ENCODE measurements at places on chromosomes 6 and 20.

DNA sequence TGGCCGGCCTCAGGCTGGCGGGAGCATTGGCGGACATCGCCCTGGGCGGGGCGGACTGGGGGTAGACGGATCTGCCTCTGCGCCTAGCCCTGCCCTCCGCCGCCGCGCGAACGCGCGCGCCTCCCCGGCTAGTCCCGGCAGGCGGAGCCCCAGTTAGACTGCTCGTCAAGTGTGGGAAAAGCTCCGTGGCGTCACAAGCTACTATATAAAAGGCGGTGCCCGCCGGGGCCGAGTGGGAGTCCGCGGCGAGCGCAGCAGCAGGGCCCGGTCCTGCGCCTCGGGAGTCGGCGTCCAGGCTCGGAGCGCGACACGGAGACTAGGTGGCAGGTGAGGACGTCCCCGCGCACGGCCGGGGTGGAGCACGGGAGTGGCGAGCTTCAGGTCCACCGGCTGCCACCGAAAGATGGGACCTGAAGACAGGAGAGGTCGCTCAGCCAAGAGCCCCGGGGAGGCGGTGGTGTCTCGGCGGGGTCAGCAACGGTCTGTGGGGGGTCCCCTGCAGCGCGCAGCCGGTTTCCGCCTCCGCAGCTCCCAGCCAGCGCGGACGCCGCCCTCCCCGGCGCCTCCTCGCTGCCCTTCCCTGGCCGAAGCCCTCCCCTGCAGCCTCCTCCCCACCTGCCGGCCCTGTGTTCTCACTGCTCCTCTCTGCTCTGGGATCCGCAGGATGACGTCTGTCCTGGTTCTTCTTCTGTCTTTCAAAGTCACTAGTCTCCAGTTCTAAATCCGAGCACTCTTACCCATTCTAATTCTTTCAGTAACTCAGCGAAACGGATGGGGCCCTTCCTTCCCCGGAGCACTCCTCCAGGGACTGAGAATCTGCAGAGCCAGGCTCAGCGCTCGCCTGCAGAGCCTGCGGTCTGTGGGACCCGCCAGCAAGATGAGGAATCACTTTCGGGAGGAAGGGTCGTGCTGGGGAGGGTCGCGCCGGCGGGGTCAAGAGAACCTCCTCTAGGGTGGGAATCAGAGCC, 4.3 kb upstream of the RIPK1 start:
- peak; percentile 83 for DNase-seq

DNA sequence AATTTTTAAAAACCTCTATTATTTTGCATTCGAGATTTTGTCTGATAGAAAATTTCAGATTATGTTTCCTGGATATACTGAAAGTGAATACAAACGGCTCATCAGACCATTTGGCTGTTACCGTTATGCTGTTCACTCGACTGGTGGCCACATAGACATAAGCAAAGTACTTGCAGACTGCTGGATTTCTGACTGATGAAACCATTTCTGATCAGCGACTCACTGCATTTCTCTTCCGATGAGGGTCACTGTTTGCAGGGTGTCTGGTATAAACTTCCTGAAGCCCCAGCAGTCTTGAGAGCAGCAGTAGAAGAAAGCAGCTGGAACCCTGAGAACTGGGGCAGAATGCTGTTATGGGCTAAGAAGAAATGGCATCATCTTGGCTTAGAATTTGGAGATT, 17.7 kb downstream of the SNX9 start:
- DNase-seq: no peak

DNA sequence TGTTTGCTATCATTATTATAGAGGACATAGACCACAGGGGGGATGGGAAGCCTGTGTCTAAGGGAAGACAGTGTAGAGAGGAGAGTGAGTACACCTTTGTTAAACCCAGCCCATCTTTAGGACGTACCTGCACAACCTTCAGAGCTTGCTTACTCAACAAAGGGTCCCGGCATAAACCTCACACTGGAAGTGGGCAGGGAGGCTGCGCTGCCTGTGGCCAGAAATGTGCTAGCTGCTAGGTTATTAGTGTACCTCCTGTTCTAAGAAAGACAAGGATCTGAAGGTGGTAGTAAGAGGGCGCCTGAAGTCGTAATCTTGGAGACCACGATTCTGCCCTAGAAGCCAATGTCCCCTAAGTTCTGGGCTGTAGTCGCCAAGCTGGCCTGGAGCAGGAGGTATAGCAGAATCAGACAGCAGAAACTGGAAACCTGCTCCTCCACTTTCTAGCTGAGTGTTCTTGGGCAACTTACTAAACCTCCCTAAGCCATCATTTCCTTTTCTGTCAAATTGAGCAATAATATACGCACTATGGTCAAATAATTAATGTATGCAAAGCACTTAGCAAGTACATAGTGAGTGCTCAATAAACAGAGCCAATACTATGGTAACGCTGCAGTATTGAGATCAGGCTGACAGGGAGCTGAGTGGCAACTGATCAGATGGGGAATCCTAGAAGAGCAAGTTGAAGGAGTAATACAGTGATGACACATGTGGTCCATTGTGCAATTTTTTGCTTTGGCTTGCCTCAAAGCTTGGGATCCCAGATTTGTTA, 16.8 kb upstream of the AKIRIN2 start:
- DNase-seq: no peak

GRCh38 chr20:62059920-62060630, 5.6 kb downstream of the TAF4 start:
- no peak for DNase-seq

GRCh38 chr6:35634316-35634715, 54.4 kb downstream of the FKBP5 start:
- no peak for DNase-seq

DNA sequence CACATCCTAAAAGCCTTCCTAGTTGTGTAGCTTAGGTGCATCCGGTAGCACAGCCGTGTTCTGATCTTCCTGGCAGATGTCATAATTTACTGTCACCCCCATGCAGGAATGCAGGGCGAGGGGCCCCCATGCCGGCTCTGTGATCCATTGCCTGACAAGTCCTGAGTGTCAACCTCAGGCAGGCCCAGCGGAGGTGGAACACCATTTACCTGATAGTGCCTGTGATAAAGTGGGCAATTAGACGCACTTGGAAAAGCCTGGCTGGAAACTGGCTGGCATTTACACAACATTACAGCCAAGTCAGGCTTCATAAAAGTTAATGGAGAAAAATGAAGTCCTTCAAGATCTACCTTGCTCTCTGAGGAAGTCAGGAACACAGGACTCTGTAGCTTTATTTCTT, 521.4 kb upstream of the JAG1 start:
- DNase-seq: no peak

DNA sequence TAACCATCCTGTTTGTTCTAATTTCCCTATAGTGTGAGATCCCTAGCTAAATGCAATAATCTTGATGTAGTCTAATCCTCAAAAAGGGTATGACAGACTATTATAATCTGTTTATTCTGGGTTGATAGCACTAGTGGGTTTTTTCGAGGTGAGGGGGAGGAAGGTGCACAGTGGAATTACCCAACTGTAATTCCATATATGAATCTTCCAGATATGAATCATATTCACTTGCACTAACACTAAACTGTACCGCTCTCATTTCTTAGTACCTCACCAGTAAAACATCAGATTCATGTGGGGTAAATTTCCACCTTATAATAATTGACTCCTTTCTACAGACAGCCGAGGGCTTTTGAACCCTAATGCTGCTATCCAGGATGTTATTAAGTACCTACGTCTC, 16.5 kb downstream of the NCOA7 start:
- no peak for DNase-seq

DNA sequence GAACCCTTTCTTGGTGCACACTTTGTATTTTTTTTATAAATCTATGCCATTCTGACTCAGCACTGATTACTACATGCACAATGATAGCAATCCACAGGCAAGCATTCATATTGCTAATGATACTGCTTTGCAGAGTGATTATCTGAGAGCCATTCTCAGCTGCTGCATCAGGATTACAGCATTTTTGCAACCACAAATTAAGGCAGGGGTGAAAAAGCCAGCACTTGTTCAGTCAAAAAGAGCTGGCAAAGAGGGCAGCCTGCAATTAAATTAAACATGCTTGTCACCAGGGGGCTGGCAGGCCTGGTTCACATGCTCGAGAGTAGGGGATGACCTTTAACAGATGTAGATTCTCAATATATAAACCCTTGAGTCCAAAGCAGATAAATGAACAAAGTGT, 40.7 kb upstream of the SLC17A4 start:
- no peak for DNase-seq

DNA sequence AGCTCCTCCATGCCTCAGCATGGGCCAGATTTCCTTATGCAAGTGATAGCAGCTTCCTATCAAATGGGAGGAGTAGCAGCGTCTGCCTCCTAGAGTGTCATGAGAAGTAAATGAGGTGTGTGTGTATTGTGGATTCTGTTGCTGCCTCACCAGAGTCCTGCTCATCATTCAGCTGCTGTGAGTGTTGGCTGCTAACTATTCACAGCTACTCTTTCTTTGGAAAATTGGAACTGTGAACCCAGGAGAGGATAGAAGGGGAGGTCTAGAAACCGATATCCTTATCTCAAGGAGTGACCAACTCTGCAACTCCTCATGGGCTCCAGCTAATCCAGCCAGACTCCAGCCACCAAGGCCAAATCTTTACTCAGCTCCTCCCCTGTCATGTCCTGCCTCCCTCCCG, 63.3 kb downstream of the TOX2 start:
- DNase-seq: no peak

DNA sequence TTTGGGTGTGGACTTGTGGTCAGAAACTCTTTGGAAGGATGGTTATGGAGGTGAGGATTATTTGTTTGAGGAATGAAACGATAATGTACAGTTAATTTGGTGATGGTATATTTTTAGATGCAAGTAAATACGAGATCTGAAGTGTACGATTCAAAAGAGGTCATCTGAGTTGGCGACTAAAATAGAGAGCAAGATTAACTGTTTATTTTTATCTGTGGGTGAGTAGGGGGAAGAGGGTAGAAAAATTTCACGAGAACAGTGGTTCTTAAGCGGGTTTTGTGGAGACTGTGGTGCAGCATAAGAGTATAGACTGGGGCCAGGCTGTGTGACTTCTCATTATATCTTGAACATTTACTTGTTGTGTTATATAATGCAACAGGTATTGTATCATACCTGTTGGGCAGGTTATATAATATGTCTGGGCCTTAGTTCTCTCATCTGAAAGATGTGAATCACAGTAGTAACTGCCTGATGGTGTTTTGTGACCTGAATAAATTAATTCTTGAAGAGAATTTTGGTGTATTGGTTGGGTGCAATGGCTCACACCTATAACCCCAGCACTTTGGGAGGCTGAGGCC, 171.2 kb downstream of the JARID2 start:
- no peak for DNase-seq

DNA sequence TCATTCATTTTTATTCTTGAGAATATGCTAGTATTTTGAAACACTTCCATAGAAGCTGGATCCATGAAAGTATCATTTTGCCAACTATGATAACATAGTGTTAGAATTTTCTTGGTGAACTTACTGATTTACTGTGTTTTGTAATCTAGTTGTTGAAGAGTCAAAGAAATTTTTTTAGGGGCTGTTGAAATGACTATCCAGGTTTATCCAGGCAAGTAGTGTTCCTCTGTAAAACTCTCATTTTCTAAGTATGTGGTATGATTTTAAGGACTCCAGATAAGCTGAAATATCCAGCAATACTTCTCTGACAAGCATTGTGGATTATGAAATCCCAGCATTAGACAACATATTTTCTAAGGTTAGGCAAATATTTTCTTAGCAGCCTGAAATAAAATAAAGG, 95.9 kb downstream of the GRIK2 start:
- no peak for DNase-seq

DNA sequence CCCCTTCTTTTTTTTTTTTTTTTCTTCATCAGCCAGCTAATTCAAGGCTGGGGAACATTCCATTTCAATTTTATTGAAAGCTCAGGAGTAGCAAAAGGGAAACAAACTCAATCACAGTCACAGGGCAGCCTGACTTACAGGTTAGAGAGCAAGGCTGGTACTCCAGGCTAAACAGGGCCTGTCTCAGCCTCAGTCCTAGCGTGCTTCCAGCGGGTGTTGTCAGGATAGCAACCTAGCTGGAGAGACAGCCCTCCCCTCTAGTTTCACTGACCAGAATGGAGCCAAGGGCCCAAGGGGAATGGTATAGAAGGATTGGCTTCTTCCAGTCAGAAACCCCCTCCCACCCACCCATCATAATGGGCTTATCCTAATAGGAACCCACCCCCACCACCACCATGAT, 132.9 kb downstream of the PXDC1 start:
- no peak for DNase-seq

DNA sequence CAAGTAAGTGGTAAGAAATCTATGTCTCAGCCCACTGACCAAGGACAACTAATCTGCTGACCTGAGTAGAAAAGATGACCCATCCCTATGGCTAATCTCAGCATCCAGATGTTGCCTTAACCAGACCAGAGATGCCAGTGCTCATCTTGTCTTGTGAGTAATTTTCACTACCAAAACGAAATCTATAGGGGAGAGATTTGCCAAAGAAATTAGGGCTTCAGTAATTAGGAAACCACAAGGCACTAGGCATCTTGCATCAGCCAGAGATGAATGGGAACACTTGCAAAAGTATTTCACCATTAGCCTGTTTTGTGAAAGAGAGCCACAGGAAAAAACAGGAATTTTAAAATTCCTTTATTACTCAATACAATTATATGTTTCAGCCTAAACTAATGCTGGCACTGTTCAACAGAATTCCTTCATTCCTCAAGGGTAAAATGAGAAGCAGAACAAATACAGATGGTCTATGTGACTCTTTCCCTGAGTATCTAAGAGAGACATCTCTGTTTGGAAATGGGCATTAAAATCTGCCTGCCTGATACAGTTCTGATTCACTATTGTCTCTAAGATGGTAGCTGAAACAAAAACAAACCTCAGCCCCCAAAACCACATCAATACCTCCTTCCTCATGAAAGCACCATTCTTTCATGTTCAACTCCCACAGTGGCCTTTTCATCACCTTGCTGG, 87.8 kb downstream of the GMDS start:
- DNase-seq: no peak

DNA sequence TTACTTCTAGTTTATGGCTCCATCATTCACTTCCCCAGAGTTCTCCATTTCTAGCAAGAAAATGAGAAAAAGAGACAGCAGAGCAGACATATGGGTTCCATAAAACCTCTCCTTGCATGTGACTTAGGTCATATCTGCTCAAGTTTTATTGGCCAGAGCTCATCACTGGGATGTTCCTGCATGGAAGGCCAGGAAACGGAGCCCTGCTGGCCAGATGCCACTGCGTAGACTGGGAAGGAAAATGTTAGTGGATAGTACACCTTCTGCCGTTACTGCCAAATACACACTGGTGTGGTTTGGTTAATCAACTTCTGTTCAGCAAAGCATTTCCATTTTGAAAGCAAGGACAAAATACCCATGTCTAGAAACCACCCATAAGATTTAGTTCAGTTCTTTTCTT, 220.6 kb upstream of the TSHZ2 start:
- DNase-seq: no peak

Measured in activated T-helper 1 cell treated with Interleukin-2 at 50 U/mL for 16 hours (primary cell).